ENCODE measurements at places on chromosomes 6 and 20.

GRCh38 chr20:59015812-59016711 is 3.2 kb upstream of the TUBB1 start:
- DNase-seq: no peak

DNA sequence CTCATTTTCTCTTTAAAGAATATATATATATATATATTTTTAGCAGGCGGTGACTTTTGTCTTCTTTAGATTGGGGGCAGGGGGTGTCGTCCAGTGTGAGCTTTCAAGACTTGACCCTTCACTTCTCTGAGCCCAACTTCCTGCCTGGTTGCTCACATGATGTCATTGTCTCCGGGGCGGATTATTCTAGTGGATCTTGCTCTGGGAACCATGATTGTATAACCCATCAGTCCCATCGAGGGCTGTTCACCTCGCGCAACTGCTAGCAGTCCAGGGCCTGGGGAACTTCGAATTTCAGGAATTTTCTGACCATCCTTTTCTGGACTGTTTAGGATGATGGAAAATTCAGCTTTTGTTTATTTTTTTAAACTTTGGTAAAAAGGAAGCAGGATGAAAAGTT is 1.0 kb downstream of the IGF2R start:
- no peak for DNase-seq

DNA sequence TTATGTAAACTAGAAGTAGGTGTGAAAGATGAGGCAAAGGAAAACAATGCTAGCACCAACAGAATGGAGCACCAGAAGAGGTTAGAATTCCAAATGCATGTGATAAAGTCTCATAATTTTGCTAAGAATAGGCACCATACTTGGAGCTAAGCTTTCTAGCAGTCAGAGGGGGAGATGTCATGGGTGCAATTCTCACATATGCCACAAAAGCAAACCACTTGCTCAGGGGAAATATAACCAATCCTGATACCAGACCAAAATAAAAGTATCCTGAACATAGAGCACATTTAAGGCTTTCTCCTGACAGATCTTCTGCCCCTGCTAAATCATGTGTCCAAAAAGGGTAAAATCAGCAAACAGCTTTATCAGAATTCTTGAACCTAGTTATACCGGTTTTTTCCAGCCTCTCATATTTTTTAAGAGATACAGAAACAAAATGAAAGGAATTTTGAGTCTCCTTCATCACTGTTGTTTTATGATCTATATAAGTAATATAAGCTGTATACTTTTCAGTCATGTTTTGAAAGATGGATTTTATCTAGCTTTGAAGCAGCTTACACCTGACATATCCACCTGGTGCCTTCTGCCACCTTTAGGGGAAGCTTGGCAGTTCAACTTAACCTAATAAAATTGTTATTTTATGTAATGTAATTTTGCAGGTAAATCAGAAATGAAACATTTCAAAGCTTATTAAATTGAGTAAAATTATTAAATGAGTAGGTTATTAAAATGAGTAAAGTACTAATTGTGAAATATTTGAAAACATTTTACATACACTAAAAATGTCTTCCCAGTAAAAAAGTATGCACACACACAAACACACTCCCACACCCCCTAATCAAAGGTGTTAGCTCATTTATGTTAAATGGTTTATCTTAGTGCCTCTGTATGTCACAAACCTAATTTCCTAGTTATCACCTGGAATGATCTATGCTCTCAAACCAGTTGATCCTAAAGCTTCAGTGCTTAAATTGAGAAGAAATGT is 2.8 kb downstream of the SPO11 start:
- no peak for DNase-seq

GRCh38 chr6:20438462-20439070 is 36.9 kb downstream of the E2F3 start:
- peak; percentile 70 for DNase-seq

DNA sequence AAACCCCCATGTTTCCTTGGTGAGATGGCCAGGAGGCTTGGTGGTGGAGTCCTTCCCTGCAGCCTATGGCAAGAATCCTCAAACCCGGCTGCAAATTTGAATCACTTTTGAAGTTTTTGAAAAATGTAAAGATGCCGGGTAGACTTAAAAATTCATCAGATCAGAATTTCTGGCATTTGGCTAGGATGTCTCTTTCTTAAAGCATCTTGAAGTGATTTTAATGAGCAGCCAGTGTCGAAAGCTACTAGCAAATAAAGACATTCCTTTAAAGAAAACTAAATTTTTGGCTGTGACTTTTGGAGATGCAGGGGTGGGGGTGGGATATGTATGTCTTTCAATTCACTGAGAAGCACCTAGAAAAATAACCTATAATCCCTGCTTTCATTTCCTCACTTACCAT is 25.6 kb upstream of the NOX3 start:
- no peak for DNase-seq

DNA sequence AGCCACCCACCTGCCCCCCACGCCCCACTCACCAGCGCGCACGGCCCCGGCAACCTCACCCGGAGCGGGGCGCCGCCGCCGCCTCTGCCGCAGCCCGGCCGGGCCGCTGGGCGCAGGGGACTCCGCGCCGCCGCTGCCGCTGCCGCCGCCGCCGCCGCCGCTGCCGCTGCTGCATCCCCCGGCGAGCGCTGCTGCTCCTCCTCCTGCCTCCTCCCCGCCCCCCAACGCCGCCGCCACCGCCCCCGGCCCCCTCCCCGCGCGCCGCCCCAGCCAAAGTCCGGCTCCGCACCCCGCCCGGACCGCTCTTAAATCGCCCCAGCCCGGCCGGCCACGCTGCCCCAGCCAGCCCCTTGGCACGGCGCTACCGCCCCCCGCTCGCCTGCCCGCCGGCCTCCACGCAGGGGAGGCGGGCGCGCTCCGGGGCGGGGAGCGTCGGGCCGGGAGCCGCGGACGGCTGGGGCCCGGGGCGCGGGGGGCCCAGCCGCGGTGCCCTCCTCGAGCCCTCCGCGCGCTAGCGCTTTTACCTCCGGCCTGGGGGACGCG is at the start of gene SULF2:
Gene SULF2, minus strand, starts transcription at position 171 of the 543 bp plus-strand sequence. CDS start 28,118 bp downstream, outside the sequence.
- no peak for DNase-seq

DNA sequence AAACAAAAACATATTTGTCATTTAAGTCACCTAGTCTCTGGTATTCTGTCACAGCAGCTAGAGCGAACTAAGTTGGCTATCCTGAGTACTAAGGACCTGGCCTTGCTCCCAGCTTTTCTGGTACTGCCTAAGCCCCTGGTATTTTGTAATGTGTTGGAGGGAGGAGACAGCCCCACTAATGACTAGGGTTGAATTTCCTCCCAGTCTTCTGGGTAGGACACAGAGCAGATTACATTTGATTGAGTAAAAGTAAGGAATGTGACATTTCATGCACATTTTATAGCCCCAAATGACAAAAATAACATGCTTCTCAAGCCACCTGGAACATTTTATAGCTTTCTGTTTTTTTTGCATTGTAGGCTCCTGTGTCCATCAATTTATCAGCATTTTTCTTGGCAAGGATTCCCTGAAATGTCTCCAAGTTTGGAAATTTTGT is 47.9 kb upstream of the DDR1 start:
- no peak for DNase-seq

- no peak for DNase-seq
These were observed 84.7 kb upstream of the RNF24 start for GRCh38 chr20:4099905-4100675.

DNA sequence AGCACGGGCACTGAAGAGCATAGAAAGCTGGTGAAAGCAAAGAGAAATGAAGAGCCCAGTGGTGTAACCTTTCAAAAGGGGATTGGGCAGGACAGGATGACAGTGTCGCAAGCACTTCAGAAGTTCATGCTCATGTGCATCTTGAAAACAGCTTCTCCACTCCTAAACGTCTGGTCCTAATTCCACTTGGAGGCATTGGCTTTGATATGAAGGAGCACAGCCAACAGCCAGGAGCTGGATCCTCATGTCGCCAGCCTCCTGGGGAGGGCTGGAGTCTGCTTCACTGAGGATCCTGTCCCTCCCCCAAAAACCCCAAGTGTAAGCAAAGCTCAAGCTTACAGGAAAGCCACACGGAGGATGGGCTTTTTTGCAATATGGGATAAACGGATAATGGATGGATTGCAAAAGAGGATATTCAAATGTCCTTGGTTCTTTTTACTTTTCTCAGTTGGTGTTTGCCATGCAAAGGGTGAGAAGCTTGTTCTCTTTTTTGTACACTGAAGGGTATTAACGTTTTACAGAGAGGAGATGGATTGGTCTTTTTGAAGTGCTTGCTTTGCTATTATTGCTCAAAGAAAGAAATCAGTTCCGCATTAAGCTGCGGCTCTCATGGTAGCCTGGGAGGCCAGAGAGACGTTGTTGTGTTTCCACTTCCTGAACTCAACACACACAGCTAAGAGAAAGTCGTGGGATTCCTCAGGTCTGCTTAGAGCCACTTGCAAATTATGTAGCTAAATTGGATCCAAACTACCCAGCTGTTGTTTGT is 92.2 kb downstream of the SIM1 start:
- DNase-seq: no peak

- DNase-seq: peak; percentile 15
These were observed 1.3 kb downstream of the MAPK14 start for GRCh38 chr6:36028877-36029324.

GRCh38 chr20:2706688-2707352 is 14.2 kb downstream of the EBF4 start:
- DNase-seq: no peak

DNA sequence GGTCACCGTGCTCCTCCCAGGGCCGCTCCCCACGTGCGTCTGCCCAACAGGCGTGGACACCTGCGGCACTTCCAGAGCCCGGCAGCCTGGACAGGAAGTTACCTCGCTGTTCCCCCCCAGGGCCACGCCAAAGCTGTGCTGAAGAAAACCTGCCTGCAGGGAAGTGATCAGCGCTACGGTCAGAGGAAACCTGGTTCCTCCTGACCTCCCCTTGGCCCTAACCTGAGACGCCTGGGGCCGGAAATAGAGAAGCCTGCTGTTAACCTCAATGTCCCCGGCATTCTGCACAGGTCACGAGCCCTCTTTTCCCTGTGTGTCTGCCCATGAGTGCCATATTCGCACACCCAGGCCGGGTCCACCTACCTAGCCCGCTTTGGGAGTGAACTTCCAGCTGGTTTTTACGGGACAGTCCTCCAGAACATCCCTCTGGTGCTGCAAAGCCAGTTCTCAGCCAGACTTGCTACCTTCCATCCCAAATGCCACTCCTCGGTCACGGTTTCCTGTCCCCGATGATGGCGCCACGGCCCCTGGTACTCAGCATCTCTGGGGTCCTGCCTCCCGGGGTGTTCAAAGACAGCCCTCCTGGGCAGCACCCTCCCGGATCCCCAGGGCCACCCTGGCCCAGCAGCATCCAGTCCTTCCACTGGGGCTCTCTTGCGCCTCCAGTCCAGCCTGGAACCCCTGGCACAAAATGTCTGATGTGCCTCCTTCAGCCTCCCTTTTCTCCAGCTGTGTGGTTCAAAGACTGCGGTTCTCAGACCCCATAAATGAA is 12.0 kb upstream of the IRF4 start:
- no peak for DNase-seq

- DNase-seq: peak; percentile 54
These were observed 146.3 kb upstream of the RNF24 start for GRCh38 chr20:4161401-4162251.

- no peak for DNase-seq
These were observed 184.6 kb downstream of the ATXN1 start for GRCh38 chr6:16576451-16577368.

DNA sequence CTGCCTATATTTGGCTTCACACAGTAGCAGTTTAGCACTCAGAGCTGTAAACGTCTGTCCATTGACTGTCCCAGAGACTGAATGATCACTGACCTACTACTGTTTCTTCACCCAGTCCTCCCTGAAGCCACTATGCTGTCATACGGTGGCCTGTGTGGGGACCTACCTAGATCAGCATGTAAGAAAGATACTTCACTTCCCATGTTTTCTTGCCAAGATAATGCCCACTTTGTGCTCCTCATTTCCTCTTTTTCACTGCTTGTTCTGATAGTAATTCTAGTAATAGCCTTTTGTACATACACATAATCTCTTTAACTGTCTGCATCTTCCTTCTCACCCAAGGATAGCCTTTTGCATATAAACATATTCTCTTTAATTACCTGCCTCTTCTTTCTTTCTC is 109.9 kb upstream of the TIAM2 start:
- DNase-seq: no peak
